ENCODE measurements at places on chromosomes 7 and 10.
A peak's percentile ranks its signal among the peaks of the same experiment; 100 is the strongest.

DNA sequence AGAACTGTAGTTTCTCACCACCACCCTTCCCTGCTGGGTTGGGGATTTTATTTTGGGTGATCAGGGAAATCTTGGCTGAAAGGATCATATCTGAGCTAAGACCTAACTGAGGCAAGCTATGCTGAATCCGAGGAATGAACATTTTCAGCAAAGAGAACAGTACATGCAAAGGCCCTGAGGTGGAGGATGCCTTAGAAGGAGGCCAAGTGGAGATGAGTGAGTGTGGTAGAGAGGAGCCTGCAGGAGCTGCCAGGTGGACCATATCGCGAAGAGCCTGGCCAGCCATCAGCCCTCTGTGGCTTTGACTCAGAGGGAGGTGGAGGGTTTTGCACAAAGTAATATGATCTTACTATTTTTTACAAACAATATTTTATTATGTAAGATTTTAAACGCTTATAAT, 1.6 kb upstream of the RASGEF1A start:
- no peak for DNase-seq

GRCh38 chr7:3922175-3922635, 621.2 kb downstream of the SDK1 start:
- peak; percentile 90 for DNase-seq

DNA sequence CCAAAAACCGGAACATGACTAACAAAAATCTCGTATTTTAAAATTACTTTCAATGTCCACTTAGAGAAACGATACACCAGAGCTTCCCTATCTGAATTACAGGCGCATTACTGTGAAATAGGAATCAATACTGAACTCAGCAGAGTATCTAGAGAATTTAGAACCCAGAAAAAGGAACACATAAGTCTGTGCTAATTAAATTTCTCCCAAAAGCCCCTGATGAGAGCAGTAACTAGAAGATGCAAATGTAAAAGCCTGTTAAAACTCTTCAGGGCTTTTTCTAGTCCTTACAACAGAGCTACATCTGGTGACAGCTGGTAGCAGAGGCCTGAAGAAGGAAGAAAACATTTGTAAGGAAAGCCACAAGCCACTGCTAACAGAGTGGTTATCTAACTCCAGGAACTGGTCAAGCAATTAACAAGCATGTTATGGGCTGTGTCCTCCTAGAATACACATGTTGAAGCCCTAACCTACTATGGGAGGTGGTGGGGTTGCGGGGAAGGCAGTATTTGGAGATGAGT, 24.2 kb downstream of the ITIH5 start:
- no peak for DNase-seq

DNA sequence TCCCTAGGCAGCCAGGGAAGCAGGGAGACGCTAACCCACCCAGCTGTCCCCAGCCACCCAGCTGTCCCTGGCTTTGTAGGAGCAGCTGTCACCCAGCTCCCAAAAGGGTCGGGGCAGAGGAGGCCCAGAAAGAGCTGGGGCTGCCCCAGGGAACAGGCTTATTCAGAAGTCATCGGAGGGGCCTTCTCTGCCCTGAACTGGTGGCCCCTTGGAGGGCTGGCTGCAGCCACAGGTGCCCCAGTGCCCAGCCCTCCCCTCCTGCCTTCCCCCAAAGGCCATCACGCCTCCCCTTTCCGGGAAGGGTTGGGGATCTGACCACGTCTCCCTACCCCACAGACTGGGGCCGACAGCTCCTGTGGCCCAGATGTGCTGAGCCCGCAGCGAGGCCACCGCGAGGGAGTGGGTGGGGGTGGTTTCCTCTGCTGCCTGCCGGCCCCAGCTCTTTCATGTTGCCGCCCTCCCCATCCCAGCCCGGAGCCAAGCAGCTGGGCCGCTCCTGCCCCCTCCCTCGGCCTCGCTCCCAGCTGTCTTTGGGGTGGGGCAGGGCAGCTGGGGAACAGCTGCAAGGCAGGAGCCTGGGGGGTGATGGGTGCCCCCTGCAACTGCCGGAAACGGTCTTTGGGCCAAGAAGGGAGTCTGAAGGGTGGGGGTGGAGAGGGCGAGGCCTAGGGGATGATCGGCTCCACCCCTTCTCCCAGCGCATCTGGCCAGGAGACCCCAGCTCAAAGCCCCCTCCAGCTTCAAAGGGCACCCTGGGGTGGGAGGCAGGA, 16.8 kb downstream of the TRIM8 start:
- DNase-seq = peak; percentile 73
